ENCODE measurements at places on chromosomes 4 and X. TPM values are rescaled to one million over a fixed set of nuclear protein-coding genes. Genes with fewer than 3 reads are reported as not detected.

Gene PDE5A
- total RNA-seq: 29.5 TPM

Gene SLIT2
- total RNA-seq: 11.7 TPM

Gene XAGE1A
- total RNA-seq: not detected

Gene BTK
- total RNA-seq: not detected

Gene PABPC1L2B
- total RNA-seq: 1.7 TPM

Gene ENAM
- not detected for total RNA-seq

Gene ARAP2
- 0.96 TPM for total RNA-seq

Gene THOC2
- total RNA-seq: 68.8 TPM

Gene CPLX1
- total RNA-seq: 0.67 TPM

Gene SPP1
- 26.5 TPM for total RNA-seq

Gene EDA
- total RNA-seq: 10.5 TPM

Gene XAGE2
- total RNA-seq: not detected

Gene PABPC1L2A
- total RNA-seq: 0.73 TPM

Gene FAM9B
- not detected for total RNA-seq

Gene ZNF275
- 8.2 TPM for total RNA-seq

Gene ZNF732
- total RNA-seq: 35.7 TPM

Gene BMX
- not detected for total RNA-seq

Gene SPON2
- total RNA-seq: 2.8 TPM

Gene SLITRK4
- 8.2 TPM for total RNA-seq

Gene ARX
- not detected for total RNA-seq

Gene ARHGAP6
- total RNA-seq: 0.82 TPM

Gene AGA
- 8.1 TPM for total RNA-seq

Gene ANXA10
- not detected for total RNA-seq

Gene RHOH
- 5.8 TPM for total RNA-seq

Gene CT83
- total RNA-seq: not detected

Gene TMEM154
- total RNA-seq: 1.5 TPM

Gene GLRA3
- not detected for total RNA-seq

Gene SGMS2
- 0.73 TPM for total RNA-seq

Gene CLDN22
- total RNA-seq: not detected

Gene MEPE
- total RNA-seq: not detected

Gene SLC25A5
- 512 TPM for total RNA-seq

Measured in H1 (cell line).